ENCODE measurements at places on chromosomes 7 and 10.

DNA sequence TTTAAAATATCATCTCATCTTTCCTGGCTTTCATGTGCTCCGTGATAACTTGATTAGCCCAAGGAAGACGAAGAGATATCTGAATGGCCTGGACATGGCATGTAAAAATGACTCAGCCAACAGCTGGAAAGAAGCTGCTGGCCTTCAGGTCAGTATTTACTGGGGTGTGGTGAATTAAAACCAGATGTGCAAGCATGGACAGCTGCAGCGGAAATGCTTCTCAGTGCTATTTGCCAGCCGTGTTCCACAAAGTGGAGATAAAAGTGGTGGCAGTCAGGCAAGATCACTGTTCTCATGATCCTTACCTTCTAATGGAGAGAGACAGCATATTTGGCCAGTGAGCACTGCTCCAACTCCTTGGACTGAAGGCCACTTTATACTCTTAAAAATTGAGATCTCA lies 203.1 kb upstream of the VSTM2A start:
- DNase-seq, result no peak

- peak; percentile 72 for DNase-seq
Observed at GRCh38 chr7:786472-787255, 45.6 kb upstream of the SUN1 start.

GRCh38 chr10:127337801-127338200 lies 141.4 kb upstream of the INSYN2A start:
- no peak for DNase-seq

GRCh38 chr10:116668446-116668845 lies 47.7 kb downstream of the PNLIPRP2 start:
- no peak for DNase-seq

- no peak for DNase-seq
Observed at GRCh38 chr7:143878884-143879283, 23.1 kb downstream of the TCAF1 start.

DNA sequence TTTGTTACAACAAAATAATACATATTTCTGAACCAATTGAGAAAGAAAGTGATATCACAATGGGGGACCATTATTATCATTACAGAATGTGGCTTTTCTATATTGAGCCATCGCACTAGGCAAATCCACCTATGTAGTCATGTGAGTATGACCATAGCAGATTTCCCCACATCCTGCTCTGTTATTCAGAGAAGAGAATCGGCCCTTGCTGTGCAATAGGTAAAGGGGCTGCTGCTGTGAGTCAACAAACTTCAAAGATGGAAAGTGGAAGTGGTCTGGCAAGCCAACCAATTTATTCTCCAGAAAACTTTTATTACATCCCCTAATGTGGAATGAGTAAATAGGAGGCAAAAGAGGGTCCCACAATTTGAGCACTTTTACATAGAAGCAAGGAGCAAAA lies 573.4 kb downstream of the ETV1 start:
- no peak for DNase-seq

GRCh38 chr7:108251700-108252099 lies 121.5 kb upstream of the LAMB4 start:
- DNase-seq, result no peak

- DNase-seq, result no peak
Observed at GRCh38 chr7:45684910-45685618, 110.9 kb downstream of the ADCY1 start.

DNA sequence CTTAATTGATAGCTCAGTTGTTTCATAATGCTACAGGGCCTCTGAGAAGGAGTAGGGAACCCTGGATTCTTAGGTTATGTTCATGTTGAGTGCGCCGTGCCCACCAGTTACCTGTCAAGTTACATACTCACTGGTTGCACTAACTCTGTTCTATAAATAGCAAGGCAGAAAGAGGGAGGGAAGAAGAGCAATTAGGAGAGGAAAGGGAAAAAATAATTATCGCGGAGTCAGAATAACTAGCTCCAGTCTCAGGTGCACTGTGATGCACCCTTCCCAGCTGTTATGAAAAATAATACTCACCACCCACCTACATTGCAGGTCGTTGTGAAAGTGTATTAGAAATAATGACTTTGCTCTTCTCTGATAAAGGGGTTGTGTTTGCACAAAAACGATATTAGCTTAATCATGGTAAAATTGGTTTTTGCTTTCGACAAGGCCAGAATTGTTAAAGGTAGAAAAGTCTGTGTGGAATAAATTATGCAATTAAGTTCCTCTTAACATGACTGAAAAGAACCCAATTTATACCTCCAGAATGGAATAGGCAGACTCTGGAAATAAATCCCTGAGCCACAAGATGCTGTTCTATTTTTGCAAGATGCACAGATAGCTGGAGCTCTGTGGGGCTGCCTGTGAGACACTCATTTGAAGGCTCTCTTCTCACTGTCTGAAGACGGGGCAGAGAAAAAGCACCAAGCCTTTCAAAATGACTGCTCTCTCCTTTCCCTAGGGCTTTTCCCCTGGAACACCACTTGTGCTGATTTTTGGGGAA lies 137.6 kb upstream of the PITRM1 start:
- DNase-seq, result no peak

- DNase-seq, result no peak
Observed at GRCh38 chr7:123070702-123071286, 75.3 kb upstream of the TAS2R16 start.

DNA sequence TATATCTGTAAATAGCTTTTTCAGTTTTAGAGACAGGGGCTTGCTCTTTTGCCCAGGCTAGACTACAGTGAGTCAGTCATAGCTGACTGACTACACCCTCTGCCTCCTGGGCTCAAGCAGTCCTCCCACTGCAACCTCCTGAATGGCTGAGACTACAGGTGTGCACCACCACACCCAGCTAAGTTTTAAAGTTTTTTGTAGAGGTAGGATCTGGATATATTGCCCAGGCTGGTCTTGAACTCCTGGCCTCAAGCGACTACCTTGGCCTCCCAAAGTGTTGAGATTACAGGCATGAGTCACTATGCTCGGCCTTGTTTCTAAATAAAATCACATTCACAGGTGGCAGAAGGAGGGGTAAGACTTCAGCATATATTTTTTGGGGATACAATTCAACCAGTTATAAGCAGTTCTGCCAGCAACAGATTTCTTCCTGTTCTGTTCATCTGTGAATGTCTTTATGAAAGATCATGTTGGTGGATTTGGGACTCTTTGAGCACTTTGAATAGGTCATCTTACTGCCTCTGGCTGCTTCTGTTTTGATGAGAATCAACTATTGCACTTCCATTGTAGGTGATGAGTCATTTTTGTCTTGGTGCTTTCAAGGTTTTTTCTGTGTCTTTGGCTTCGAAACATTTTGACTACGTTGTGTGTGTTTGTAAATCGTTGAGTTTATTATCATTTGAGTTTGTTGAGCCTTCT lies 15.7 kb downstream of the RBM33 start:
- DNase-seq, result no peak

DNA sequence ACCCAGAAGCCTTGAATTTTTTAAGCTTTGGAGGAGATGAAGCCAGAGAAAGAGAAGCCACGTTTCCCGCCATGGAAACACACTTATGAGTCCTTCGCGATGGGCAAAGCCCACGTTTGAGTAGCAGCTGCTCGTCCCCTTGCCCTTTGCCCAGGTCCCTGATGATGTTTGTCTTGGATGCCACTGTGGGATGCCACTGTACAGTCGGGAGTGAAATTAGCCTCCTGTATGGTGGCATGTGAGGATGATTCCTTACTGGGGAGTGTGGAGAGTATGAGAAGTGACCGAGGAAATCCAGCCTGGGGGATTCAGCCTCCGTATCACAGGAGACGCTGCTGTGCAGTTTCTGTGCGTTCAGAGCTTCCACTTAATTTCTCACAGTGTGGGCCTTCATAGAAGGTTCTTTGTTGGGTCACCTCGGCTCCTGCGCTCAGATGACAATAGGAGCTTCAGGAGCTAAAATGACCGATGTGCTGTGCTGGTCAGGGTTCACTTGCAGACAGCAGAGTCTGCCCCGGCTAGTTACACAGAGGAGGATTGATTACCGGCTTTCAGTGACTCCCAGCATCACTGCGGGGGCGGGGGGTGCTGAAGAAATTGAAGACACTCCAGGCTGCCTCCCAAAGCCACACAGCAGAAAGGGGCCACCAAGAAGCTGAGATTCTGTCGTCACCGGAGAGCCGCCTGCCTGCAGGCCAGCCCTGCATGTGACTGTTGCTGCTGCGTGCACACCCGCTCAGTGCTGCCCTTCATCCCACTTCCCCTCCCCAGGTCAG lies 122.1 kb upstream of the SFMBT2 start:
- DNase-seq, result no peak

GRCh38 chr7:36844374-36844773 lies 120.1 kb upstream of the AOAH start:
- DNase-seq, result no peak

DNA sequence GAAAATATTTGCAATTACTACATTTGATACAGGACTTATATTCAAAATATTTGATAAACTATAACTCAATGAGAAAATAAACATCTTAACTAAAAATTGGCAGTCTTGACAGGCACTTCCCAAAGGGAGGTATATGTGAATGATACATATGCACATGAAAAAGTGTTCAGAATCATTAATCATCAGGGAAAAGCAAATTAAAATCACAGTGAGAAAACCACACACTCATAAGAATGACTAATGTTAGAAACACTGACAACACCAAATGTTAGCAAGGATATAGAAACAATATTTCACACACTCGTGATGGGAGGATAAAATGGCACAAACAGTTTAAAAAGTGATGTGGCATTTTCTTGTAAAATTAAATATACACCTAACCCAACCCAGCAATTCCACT lies 4.1 kb upstream of the VPS26A start:
- no peak for DNase-seq

GRCh38 chr7:98073047-98073446 lies 33.6 kb upstream of the LMTK2 start:
- no peak for DNase-seq

GRCh38 chr10:126977216-126977615 lies 72.0 kb downstream of the DOCK1 start:
- no peak for DNase-seq

GRCh38 chr7:20201380-20201779 lies 15.8 kb downstream of the MACC1 start:
- DNase-seq, result no peak

DNA sequence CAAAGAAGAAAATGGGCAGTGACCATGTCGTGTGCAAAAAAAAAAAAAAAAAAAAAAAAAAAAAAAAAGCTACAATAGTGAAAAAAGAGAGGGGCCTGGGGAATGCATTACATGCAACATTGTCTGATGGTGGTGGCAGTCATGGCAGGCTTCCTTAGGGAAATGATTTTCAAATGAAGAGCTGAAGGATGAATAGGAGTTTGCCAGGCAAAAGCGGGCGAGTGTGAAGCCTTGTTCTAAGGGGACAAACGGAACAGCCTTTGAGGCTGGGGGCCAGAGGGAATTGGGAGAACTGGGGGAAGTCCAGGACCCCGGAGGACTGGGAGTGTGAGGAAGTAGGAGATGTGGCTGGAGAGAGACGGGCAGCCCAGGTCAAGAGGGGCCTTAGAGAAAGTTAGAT lies 3.1 kb downstream of the COL13A1 start:
- DNase-seq, result no peak

GRCh38 chr10:102237711-102238252 lies 3.5 kb downstream of the PITX3 start:
- no peak for DNase-seq

- no peak for DNase-seq
Observed at GRCh38 chr10:122513053-122513452, 47.5 kb upstream of the DMBT1 start.

DNA sequence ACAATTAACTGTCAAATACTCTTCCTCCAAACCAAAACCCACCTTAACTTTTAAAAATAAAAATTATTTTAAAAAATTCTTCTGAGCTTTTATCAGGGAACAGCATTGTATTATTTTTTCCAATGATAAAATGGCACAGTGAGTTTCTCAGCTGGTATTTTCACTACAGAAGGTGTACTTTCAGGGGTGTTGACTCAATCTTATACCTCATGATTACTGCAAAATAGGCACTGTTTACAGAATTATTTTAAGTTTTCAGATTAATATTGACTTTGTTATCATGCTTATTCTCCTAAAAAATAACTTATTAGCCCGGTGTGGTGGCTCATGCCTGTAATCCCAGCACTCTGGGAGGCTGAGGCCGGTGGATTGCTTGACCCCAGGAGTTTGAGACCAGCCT lies 24.3 kb downstream of the RHEB start:
- DNase-seq, result no peak

- DNase-seq, result peak; percentile 58
Observed at GRCh38 chr7:104207731-104208420, at the start of gene ORC5. ORC5 (minus strand) TSS chr7:104208013; CDS start chr7:104207904, 109 bp downstream.

DNA sequence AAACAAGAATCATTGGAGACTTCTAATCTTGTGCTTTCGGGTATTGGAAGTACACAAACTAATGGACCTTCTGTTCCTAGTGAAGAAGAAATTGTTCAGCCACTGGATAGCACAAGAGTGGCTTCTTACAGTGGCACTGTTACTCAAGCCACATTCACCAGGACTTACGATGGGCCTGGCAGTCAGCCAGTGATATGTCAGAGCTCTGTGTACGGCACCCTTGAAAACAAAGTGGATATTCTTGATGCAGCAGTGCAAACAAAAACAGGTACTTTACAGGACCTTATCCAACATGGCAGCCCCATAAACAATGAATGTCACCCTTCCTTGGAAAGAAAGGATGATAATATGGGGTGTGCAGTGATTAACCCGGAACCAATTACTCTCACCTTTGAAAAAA lies 61.6 kb downstream of the TASOR2 start:
- DNase-seq, result no peak

GRCh38 chr10:133199992-133200611 lies 29.9 kb upstream of the UTF1 start:
- DNase-seq, result no peak

DNA sequence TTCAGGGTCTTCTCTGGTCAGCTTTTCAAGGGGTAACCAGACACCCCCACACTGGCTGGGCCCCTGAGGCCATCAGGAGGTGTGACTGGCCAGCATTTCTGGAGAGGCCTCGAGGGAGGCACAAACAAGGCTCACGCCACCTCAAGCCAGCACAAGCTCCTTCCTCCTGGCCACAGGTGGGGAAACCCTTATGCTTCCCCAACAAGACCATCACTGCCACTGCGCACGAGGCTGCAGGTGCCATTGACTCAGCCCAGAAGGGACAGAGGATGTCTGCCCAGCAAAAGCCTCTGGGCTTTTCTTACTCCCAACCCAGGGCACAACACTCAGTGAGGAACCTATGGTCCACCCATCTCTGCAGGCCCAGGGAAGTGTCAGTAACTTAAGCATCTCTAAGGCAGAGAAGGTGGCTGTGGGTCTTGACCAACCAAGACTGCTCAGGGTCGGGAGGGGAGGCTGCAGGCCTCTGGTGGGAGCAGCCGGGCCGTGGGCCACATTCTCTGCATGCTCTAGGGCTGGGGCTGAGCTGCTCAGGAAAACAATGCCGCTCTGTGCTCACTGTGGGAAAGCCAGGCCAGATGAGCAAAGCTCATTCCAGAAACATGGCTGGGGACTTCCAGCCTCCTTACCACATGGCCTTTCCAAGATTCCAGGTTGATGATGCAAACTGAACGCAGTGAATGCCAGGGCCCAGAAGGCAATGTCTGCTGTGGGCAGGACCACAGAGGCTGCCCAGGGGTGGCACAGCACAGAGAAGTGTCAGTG lies 24.2 kb upstream of the RASSF4 start:
- DNase-seq, result no peak

GRCh38 chr7:155053002-155053401 lies 17.1 kb upstream of the HTR5A start:
- no peak for DNase-seq

All from stimulated activated CD4-positive, alpha-beta T cell treated with anti-CD3 and anti-CD28 coated beads, TNF-alpha, amount 100 ng/mL, for 24 hours (primary cell).